ENCODE measurements at places on chromosomes 12 and 14.
A peak's percentile ranks its signal among the peaks of the same experiment; 100 is the strongest.

GRCh38 chr12:61871485-61871810 lies 388.8 kb upstream of the USP15 start:
- no peak for DNase-seq

DNA sequence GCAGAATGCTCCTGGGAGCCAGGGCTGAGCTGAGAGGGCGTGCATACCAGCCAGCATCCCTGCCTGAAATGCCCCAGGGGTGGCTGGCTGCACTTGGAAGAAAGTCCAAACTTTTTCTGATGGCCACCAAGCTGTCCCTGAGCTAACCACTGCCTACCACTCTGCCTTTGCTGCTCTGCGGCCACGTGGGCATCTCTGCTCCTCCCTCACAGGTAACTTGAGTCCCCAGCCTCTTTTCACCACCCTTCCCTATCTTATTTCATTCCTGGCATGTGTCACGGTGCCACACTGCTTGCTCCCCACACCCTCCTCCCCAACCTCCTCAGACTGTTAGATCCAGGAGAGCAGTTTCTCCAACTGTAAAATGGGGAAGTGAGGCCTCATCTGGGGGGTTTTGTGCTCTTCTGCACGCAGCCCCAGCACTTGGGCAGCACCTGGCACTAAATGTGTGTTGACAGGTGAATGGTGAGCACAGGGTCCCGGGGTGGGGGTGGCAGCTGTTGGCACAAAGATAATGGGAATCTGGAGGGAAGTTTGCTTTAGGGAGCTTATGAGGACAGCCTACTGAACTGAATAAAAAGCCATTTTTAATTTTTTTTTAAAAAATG lies 113.0 kb downstream of the GLT1D1 start:
- DNase-seq, result no peak

DNA sequence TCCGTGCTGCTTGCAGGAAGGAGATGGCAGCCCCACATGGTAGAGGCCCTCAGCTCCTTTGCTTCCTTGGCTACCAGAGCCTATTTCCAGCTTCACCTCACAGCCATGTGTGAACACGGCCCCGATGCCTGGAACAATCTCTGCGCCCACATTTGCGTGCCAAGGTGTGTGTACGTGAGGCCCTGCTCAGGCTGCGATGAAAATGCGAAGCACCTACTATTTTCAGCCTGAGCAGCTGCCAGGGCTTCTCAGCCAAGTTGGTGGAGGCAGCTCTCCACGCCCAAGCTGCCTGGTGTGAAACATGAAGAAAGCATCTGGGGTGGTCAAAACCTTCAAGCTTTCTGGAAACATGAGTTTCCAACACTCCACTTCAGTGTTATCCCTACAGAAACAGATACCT lies 177.8 kb upstream of the EGLN3 start:
- no peak for DNase-seq

DNA sequence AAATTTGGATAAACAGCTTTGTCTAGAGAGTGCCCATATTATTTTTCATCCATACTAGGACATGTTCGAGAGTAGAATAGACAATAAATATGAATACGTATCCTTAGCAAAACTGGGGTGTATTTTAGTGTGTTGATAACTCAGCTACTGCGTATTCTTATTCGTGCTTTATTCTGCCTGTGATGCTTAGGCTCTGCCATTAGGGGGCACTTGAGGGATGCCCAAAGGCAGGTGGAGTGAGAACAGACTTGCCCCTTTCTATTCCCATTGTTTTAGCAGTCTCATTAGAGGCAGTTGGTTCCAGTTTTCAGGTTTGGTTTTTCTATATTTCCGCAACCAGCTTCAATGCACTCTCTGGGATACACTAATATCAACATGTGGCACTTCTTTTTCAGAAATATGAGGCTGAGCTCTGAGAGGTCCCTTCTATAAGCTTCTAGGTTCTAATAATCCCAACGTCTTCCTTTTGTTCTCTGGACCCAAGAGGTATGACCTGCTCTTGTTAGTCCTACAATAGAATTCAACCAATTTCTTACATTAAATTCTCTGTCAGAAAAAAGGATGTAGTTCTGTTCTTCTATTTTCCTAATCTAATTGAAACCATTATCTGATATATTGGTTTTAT lies 985.7 kb upstream of the FBXO33 start:
- no peak for DNase-seq

GRCh38 chr14:23182372-23183157 lies 895 bp downstream of the SLC7A8 start:
- no peak for DNase-seq

GRCh38 chr14:90660865-90661570 lies 155.2 kb downstream of the TTC7B start:
- no peak for DNase-seq

- no peak for DNase-seq
These were observed 136.3 kb downstream of the FUT8 start for GRCh38 chr14:65548878-65549277.

DNA sequence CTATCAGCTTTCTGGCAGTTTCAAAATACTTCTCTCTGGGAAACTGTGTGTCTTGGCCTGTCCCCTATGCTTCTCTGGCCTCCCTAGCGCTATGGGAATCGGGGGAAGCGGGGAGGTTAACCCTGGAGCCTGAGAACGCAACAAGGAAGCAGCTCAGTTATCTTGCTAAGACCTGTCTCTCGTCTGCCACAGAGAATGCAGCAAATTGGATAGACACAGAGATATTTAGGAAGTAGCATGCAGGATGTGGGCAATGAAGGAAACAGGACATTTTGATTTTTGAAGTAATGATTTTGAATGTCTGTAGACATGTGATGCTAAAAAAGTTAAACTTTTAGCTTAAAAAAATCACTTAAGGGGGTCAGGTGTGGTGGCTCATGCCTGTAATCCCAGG lies 6.6 kb upstream of the CALCOCO1 start:
- DNase-seq, result no peak

GRCh38 chr14:34643361-34643760 lies 13.4 kb upstream of the SNX6 start:
- no peak for DNase-seq

DNA sequence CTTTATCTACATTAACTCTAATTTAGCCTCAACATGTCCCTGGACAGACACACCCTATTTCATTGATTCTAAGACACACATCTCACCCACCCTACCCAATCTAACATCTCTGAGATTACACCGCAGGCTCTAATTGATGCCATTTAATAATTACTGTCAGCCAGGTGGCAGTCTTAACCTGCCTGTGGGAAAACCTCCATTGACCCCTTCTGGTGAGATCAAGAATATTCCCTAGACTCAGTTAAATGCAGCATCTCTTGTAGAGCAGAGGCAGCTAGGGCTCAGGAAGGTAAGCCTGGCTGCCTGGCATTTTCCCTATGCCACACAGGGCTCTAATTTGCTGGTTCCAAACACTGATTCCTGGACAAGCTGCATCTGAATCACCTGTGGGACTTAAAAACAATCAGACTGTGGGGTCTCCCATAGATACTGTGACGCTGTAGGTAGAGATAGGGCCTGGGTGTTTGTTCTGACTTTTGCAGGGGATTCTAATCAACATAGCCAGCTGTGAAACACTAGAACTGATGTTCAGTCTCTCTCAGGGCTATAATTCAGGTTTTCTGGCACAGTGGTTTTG lies 14.3 kb downstream of the MCRS1 start:
- peak; percentile 47 for DNase-seq

GRCh38 chr14:21768116-21768874 lies 94.7 kb upstream of the OR4E1 start:
- DNase-seq, result no peak

- no peak for DNase-seq
These were observed 135.1 kb downstream of the ETNK1 start for GRCh38 chr12:22759769-22760674.

GRCh38 chr14:63654346-63654745 lies 12.7 kb upstream of the WDR89 start:
- no peak for DNase-seq

DNA sequence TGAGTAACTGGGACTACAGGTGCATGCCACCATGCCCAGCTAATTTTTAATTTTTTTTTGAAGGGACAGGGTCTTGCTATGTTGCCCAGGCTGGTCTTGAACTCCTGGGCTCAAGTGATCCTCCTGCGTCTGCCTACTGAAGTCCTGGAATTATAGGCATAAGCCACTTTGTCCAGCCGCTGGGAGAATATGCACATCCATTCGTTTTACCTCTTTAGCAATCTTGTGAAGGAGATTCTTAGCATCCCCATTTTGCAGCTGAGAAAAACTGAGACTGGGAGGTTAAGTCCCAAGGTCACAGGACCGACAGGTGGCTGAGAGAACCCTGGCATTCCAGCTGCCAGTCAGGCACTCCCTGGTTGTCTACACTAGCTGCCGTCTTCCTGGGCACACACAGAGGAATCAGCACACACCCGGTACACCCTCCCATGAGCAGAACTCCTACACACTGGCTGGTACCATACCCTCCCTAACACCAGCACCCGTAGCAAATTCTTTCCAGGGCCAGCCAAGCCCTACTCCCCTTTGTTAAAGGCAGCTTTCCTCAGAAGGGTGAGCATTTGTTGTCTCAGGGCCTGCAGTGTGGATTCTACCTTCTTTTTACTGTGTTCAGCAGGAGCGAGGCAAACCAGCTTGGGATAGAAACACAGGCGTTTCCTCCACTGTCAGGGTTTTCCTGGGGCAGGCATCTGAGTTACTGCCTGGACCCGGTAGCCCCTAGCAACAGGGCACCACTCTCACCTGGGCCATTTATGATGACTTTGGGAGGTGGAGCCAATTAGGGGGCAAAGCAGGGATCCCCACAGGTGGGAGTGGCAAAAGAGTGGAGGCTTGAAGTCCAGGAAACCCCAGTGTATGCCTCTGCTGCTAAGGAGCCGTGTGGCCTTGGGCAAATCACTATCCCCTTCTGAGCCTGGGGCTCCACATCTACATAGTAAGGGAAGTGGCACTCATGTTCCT lies 70.2 kb downstream of the IRF2BPL start:
- no peak for DNase-seq

DNA sequence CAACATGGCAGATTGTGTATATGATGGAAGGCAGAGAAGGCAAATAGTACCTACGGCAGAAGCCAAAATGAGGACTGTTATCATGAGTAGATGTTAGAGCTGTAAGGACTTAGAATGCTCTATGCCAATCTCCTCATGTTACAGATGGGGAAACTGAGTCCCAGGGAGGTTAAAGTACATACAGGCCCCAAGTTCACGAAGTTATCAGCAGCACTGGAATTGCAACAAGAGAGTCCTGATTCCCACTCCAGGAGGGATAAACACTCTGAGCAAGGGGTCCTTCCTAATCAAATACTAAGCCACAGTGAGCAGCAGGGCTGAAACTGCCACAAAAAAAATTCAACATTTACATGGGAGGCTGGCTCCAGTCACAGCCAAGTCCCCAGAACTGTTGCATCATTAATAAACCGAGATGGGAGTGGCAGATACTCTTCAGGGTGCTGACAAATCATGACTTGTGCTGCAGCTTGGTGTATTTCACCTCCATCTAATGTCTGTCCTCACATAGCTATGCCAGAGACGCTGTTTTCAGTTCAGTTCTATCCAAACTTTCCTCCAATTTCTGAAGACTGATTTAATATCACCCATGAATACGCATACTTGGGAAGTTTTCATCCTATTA lies 24.2 kb downstream of the NUAK1 start:
- DNase-seq, result no peak

GRCh38 chr14:23344481-23344880 lies 8.2 kb downstream of the SLC22A17 start:
- no peak for DNase-seq

GRCh38 chr12:50557421-50557820 lies 52.6 kb downstream of the DIP2B start:
- no peak for DNase-seq

DNA sequence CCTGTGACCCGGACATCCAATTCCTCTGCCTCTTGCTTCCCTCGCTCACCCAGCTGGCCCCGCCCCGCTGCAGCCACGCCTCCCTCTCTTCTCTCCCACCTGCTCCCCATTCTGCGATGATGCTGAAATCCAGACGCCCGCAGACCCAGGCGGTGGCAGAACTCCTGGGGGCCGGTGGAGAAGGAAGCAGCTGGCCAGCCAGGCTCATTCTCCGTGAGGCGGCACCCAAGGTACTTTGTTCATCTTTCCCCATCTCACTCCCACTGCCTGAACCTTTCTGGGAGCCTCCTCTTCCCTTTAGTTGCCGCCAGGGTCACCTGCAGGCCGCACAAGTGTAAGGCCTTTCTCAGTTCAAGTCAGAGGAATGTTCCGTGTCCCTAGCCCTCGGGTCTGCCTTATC lies 35.7 kb downstream of the FOXN4 start:
- no peak for DNase-seq

GRCh38 chr12:60174476-60174875 lies 578.6 kb downstream of the SLC16A7 start:
- no peak for DNase-seq

- no peak for DNase-seq
These were observed 46.9 kb downstream of the ACTN1 start for GRCh38 chr14:68932231-68932630.

DNA sequence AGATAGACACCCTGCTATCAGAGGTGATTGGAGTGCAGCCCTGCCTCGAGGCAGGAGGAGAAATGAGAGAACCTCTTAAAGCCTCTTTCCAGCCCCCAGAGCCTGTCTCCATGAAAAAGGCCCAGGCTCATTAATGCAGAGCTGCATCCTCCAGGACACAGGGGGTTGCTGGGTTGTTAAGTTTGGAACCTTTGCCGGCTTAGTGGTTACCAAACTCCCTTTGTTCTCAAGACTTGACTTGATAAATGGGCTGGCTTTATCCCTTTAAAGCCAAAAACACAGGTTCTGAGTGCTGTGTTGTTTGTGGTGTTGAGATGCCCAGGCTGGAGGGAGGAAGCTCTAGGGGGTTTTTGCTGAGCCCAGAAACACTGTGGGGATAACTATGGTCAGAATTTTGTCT lies 71.0 kb downstream of the DAD1 start:
- DNase-seq, result no peak

- DNase-seq, result no peak
These were observed 26.2 kb downstream of the NKX2-8 start for GRCh38 chr14:36555998-36556743.

GRCh38 chr14:73825551-73826188 lies 26.0 kb upstream of the PTGR2 start:
- DNase-seq, result peak; percentile 38

- no peak for DNase-seq
These were observed 7.0 kb upstream of the RASSF3 start for GRCh38 chr12:64603183-64603841.

GRCh38 chr12:42686514-42687172 lies 97.1 kb upstream of the PRICKLE1 start:
- no peak for DNase-seq

DNA sequence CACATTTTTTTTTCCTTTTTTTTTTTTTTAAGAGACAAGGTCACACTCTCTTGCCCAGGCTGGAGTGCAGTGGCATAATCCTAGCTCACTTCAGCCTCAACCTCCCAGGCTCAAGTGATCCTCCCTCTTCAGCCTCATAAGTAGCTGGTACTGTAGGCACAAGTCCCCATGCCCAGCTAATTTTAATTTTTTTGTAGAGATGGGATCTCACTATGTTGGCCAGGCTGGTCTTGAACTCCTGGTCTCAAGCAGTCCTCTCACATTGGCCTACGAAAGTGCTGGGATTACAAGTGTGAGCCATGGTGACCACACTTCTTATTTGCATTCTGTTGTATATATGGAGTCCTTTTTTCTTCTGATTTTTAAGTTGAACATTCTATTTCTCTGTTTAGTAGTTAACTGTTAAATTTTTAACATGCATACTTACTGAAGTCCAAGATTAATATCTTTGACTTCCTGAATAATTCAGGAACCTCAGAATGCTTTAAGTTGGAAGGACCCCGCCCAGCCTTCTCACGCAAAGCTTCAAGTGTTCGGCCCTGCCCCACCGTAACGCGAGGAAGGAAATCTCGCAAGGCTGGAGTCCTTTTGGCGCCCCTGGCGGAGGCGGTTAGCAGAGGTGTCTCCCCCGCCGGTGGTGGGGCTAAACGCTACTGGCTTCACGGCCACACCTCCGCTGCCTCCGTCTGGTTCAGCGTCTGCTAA lies 21.6 kb downstream of the SPATS2 start:
- DNase-seq, result no peak
